Astrocyte of the spinal cord (primary cell): ENCODE measurements at places on chromosomes 16 and 17.
A peak's percentile ranks its signal among the peaks of the same experiment; 100 is the strongest.

GRCh38 chr17:1787301-1787902, 25.5 kb downstream of the SERPINF1 start:
- DNase-seq: peak; percentile 94

GRCh38 chr17:72124438-72124775, 3.6 kb downstream of the SOX9 start:
- DNase-seq: peak; percentile 30

DNA sequence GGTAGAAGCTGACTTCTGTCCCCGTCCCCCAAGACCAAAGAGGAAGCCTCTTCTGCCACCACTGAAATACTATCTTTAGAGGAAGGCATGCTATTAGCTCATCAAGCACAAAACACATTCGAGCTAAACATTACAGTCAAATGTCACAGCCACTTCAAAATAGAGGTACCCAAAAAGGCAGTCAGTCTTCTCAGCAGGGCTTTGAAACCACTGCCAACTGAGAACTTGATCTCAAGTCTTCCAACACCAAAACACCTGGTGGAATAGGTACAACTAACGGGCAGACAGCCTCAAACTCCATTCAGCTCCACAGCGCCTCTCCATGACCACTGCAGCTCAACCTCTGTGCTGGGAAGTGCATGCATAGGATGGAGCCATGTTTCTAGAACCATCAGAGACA, 36.0 kb downstream of the ZFHX3 start:
- DNase-seq: no peak

- no peak for DNase-seq
Measured at GRCh38 chr17:43852571-43852970, 5.6 kb downstream of the CD300LG start.

GRCh38 chr17:59437791-59438281, 106.4 kb downstream of the YPEL2 start:
- no peak for DNase-seq

GRCh38 chr17:6910987-6911603, 79.6 kb upstream of the TEKT1 start:
- DNase-seq: peak; percentile 61

- peak; percentile 94 for DNase-seq
Measured at GRCh38 chr16:56610017-56610608, 1.7 kb downstream of the MT2A start.

DNA sequence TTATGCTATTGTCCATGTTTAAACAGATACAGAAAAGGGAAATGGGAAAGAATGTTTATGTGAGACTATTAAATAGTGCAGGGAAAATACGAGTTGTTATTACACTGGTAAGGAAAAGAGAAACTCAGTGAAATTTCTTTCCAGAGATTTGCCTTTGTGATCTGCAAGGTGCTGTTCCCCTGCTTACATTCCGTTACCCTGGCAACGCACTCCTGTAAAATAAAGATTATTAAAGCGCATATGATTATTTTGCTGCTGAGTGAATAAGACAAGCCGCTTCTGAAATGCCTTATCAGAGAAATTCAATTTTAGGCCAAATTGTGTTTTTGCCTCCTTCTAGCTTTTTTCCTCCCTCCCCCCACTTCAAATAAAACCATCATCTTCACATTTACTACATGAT, 328.6 kb upstream of the PMFBP1 start:
- no peak for DNase-seq

DNA sequence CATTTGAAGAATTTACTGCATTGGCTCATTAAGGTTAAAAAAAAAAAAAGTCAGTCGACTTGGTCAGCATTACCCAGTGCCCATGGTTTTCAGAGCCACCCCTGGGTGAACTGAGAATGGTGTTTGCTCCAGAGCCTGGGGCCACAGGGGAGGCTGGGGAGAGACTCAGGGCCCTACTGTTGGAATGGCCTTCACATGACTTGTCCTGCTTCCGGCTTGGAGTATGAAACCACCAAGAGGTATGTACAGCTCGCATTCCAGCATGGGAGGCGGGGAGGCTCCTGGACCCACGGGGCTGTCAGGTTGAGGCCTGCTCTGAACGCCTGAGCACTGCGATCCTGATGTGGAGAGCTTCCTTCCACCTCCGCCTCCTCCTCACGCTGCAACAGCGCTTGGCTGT, 36.8 kb downstream of the MSI2 start:
- DNase-seq: peak; percentile 37

DNA sequence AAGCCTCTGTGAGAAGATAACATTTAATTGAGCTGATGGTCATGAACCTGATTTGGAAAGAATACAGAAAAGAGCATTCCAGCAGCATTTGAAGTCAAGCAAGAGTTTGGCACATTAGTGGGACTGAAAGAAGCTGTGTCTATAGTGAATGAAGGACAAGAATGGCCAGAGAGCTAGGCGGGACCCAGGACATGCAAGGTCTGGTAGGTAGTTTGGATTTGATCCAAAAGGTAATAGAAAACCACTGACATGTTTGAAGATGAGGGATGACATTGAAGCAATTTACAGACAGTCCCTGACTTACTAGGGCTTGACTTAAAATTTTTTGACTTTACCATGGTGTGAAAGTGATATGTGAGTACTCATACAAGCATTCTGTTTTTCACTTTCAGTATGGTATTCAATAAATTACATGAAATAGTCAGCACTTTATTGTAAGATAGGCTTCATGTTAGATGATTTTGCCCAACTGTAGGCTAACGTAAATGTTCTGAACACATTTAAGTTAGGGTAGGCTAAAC, 7.6 kb downstream of the CYB5B start:
- DNase-seq: no peak

DNA sequence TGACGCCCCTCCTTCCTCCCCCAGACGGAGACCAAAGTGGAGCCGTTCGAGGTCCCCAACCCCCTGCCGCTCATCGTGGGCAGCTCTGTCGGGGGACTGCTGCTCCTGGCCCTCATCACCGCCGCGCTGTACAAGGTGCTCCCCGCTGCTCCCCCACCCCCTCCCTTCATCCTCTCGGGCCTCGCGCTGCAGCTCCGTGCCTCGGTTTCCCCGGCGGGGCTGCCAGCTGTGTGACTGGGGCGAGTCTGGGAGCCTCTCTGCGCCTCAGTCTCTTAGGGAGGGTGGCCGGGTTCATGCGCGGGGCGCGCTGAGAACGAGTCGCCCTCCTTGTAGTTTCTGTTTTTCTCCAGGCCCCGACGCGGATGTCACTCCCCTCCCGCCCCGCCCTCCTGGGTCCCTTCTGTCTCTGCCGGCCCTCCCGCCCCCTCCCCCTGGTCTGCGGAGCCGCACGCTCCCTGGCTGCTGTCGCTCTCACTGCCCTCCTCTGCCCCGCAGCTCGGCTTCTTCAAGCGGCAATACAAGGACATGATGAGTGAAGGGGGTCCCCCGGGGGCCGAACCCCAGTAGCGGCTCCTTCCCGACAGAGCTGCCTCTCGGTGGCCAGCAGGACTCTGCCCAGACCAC, 23.7 kb upstream of the ITGAX start:
- DNase-seq: no peak

DNA sequence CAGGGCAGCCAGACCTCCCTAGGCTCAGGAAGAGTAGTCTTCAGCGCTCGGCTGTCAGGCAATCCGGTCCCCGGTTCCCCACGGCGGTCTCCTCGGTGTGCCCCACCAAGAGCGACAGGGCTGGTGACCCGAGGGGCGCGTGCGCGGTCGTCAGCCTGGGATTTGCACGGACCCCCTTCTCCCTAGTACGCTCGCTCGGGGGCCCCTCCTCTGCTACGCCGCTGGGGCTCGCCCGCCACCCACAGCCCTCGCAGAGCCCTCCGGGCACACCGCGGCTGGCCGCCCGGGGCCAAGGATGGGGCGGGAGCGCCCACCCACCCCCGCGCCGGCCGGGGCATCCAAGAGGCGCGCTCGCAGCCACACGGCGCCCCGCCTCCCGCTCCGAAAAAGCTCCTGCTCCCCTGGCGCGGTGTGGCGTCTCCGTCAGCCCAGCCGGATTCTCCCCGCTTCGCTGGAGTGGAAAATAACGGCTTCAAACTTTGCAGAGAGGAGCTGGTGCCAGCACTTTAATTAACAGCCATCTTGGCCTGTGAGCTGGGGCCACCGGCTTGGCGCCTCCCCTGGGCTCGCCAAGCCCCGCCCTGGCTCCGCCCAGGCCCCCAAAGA, 2.1 kb upstream of the C1QL1 start:
- peak; percentile 9 for DNase-seq

- no peak for DNase-seq
Measured at GRCh38 chr16:57999971-58000705, at the start of gene ZNF319. TSS of gene ZNF319 (minus strand) at chr16:58000672. CDS start at chr16:57998265, 2,407 bp downstream.

DNA sequence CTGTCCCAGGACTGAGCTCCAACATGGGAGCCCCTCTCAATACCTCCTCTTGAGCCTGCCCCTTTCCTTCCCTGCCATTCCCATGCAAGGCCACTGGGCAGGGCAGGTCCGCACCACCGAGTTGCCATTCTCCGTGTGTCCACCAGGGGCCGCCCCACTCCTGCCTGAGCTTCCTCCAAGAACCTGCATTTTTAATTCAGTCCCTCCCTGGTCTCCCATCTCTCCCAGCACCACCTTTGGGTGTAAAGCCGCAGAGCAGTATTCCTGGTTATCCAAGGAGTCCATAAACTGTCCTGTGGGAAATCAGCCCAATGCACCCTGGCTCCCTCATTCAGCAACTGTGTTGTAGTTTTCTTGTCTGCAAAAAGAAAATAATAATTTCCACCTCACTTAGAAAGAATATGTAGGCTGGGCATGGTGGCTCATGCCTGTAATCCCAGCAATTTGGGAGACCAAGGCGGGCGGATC, 15.9 kb upstream of the ANKRD40CL start:
- peak; percentile 88 for DNase-seq

DNA sequence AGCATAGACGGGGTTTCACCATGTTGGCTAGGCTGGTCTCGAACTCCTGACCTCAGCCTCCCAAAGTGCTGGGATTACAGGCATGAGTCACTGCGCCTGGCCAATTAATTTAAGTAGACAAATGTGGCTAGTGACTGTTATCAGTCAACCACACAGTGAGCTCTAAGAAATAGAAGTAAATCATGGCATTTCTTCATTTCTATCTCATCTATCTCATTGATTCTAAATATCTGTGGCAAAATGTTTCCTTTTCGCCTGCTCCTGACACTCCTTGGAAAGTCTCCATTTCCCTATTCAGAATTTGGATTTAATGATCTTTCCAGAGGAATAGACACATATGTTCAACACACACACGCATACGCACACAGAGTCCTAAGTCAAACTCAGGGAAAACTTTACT, 81.3 kb downstream of the HIC1 start:
- DNase-seq: no peak

- DNase-seq: peak; percentile 42
Measured at GRCh38 chr16:17380613-17381012, 90.1 kb downstream of the XYLT1 start.

DNA sequence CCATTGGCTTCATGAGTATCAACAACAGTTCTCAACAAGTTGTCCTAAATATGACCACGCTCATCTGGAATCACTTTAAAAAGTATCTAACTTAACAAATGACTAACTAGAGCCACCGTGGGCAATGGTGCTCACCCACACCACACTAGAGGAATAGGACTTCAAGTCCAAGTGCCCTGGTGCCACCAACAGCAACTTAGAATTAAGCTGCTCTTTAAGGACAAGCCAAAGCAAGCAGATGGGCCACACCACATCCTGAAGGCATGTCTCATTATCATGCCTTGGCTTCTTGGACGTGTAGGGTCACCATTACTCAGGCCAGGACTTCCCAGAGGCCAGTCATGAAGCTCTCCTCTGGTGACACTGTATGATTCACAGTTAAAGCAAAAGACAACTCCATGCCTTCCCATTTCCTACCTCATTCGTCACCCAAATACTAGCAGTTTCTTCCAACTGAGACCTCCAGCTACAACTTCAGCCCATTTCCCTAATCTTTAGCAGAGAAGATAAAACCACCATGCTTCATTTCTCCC, 9.4 kb upstream of the SLC6A4 start:
- peak; percentile 42 for DNase-seq

- no peak for DNase-seq
Measured at GRCh38 chr16:1916640-1916990, 1.6 kb downstream of the HS3ST6 start.

DNA sequence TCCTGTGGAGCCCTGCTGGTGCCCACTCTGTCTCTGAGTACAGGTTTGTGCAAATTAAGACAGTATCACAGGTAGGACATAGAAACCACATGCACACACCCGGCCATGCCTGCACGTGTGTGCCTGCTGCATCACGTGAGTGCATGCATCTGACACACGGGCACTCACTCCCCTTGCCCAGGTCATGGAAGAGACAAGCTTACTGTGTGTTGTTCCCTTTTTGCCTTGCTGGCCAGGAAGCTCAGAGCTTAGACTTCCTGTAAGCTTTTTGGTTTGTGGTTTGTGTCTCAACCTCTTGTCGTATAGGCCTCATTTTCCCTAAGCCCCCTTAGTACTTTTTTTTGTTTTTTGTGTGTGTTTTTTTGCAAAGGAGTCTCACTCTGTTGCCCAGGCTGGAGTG, 25.0 kb downstream of the ZNF469 start:
- DNase-seq: no peak

DNA sequence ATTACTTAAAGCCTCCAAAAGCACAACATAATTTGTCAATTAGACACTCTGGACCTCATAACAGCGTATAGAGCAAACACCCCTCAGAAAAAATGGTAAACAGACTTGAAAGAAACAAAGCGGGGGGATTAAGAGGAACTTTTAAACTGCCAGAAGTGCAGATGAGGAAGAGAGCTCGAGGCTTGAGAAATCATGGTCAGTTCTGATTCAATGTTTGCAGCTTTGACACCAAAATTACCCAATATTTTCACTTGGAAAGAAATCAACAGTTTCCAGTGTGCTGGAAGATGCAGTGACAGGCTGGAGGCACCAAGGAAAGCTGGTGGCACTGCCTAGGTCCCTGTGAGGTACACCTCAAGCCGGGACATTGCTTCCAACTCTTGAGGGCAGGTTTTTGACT, 180.9 kb upstream of the TOX3 start:
- no peak for DNase-seq

GRCh38 chr17:32658470-32659418, 172.0 kb downstream of the CDK5R1 start:
- no peak for DNase-seq

GRCh38 chr17:63706336-63707082, 6.6 kb upstream of the LIMD2 start:
- DNase-seq: no peak

- DNase-seq: no peak
Measured at GRCh38 chr16:66891360-66891759, 11.0 kb downstream of the PDP2 start.

DNA sequence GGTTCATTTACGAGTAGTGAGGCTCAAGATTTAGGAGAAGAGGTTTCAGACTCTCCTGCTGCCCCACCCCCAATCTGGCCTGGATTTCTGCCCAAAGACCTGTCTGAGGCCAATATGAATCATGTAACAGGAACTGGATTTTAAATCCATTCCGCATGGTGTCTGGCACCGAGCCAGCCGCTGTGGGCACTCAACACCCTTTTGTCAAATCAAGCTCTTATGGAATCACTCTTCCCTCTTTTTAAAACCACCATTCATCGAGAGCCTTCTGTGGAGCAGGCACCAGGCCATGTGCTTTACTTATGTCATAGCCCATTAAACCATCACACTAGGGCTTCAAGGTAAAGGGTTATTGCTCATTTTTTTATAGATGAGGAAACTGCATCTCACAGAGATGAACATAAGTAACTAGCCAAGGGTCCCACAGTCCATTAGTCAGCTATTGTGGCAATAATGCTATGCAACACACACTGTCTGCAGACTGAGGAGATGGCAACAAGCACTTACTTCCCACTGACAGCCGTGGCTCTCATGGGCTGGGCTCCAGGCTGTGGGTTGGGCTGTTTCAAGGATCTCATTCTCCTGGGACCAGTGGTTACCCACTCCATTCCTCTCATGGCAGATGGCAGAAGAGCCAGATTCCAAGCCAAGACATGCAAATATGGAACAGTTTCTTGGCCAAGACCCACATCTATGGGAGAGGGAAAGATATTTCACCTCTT, 93.6 kb downstream of the WSCD1 start:
- DNase-seq: peak; percentile 7
